ENCODE measurements at places on chromosomes 4 and X.
A peak's percentile ranks its signal among the peaks of the same experiment; 100 is the strongest.

DNA sequence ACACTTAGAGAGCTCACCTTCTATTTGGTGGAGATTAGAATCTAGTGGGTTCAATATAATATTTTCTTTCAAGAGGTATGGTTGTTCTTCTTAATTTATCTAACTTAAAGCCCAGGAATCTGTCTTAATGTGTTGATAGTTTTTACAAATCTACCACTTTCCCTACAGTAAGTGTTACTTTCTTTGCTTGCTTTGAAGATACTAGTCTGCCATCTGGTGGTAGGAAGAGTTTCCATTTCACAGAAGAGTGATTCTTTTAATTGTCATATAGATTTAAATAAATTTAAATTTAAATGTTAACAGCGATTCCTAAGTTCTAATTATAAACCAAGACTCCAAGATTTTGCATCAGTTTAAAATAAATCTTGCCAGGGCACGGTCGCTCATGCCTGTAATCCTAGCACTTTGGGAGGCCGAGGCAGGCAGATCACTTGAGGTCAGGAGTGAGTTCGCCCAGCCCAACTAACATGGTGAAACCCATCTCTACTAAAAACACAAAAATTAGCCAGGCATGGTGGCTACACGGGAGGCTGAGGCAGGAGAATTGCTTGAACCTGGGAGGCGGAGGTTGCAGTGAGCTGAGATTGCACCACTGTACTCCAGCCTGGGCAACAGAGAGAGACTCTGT lies 43.5 kb downstream of the NUDT9 start:
- DNase-seq: no peak

DNA sequence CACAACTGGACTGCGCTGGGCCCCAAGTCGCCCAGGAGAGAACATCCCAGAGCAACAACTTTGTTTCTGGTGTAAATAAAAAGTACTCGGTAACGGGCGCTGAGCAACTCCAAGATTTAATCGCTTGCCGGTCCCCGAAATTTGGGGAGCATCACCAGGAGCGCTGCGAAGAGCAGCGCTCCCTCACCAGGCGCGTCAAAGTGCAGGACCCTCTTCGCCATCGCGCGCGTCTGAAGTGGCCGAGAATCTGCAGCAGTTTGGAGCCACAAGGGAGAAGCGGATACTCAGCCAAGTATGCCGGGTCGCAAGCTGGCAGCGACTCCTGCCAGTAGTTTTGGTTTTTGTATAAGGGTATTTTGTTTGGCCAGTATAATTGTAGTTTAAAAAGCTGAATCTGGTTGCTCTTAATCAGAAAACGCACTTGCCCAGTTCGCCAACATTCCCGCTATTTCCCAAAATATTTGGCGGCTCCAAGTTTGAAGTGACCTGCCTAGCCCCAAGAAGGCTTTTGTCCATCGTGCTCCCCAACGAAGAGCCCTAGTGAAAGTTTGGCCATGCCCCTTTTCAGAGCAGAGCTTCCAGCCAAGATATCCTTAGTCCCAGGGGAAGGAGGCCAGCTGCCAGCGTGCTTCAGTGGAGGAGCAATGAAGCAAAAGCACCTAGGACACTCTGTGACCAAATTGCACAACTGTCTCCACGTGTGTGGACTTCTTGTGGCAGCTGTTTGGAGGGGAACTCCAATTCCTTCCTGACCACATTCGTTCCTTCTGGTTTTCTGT lies 557 bp upstream of the KDR start:
- DNase-seq: no peak

GRCh38 chrX:19789782-19790181 lies 97.6 kb downstream of the SH3KBP1 start:
- no peak for DNase-seq

DNA sequence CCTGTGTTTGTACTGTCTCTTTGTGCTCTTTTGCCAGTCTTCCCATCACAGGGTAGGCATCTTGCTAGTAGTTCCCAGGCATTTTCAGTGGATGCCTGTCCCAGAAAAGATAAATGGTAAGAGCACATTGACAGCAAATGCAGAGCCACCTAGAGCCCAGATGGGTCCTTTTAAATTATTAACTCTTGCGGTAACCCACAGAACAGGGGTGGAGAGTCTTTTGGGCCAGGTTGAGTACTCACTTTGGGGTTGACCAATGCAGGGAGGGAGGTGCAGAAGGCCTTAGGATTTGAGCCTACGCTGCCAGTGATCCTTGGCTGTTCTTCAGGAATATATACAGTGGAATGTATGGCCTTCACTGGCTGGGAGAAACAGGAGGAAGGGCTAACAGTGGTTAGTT lies 173.8 kb downstream of the MSN start:
- no peak for DNase-seq

GRCh38 chrX:30488092-30488491 lies 89.5 kb downstream of the TASL start:
- no peak for DNase-seq

DNA sequence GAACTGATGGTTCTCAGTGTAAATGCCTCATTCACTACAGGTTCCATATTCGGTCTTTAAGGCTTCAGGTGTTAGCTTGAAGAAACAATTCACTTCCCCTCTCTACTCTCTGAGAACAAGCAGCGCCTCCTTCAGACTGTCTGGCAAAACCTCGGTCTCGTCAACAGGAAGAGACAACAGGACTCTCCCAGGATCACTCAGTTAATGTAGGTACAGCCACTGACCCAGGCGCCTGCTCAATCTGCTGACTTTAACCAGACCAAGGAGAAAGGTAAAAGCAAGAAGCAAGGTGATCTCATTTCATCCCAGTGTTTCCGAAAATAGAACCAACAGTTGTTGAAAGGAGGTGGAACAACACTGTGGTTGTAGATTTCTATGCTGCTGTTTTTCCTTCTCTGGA lies 102.2 kb downstream of the SLC2A9 start:
- DNase-seq: no peak

DNA sequence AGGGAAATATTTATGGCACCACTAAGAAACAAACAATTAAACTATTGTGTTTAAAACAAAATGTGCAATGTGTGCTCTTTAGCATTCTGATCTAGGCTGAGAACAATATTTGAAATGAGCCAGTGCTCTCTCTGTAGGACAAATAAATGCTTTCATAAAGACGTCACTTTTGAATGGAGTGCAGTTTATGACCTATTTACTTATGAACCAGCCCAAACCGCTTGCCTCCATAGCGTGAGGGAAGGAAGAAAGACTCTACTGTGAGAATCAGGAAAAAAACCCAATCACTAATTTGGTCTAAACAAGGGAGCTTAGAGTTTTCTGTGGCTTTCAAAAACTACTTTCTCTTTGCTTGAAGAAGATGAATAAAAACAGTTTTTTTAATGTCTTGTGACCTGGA lies 39.4 kb downstream of the SAT1 start:
- no peak for DNase-seq

GRCh38 chr4:131632877-131633276 lies 1516.2 kb upstream of the PCDH10 start:
- DNase-seq: no peak

- DNase-seq: no peak
Measured at GRCh38 chr4:146051728-146052391, 113.2 kb upstream of the ZNF827 start.

DNA sequence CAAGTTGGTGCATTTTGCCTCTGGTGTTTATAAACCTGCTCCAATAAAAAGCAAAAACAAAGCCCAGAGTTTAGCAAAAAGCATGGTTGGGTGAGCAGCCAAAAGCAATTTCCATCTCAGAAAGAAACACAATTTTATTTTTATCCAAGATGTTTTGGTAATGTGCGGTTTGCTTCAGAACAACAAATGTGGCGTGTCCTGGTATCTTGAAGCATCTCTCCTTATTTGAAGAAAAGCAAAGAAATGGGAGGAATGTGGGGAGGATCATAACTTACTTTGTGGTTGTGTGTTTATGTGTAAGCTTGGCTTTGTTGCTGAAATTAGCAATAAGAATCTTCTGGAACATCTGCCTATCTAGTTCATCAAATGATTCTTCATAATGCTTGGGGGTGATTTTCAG lies 88.3 kb upstream of the DDX3X start:
- DNase-seq: no peak

DNA sequence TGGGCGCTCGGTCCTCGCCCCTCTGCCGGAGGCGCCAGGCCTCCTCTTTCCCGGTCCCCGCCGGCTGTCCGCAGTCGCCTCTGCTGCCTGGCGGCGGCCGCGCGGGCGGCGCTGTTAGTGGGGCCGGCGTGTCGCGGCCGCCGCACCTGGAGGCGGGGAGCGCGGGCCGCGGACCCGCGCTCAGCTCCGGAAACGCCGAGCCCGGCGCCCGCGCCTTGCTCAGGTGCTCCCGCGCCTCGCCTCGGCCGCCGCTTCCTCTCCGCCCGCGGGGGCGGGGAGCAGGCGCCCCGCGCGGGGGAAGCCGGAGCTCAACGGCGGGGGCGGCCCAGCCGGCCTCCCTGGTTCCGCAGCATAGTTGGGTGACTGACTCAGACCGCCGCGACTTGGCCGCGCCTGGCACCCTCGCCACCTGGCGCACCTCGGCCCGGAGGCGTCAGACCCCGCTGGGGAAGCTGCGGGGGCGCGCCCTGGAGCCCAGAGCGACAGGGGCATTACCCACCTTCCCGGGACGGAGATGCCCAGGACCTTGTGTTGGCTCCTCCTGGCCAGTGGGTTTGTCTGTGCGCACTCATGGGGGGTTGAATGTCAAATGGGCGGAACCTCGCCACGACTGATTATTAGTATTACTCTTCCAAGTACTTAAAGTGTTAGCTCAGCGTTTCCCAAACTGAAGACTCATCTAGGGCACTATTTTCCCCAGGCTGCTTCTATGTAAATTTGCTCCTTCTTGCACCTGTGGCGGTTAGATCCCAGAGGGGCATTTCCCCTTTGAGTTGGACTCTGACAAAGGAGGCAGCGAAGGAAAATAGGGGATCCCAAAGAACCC lies at the start of gene ARAP2:
TSS of gene ARAP2 (minus strand) at position 258 of the 826 bp plus-strand sequence. CDS start 15,028 bp downstream, outside the sequence.
- DNase-seq: peak; percentile 58

GRCh38 chr4:53647547-53647946 lies 56.3 kb upstream of the LNX1 start:
- DNase-seq: no peak

DNA sequence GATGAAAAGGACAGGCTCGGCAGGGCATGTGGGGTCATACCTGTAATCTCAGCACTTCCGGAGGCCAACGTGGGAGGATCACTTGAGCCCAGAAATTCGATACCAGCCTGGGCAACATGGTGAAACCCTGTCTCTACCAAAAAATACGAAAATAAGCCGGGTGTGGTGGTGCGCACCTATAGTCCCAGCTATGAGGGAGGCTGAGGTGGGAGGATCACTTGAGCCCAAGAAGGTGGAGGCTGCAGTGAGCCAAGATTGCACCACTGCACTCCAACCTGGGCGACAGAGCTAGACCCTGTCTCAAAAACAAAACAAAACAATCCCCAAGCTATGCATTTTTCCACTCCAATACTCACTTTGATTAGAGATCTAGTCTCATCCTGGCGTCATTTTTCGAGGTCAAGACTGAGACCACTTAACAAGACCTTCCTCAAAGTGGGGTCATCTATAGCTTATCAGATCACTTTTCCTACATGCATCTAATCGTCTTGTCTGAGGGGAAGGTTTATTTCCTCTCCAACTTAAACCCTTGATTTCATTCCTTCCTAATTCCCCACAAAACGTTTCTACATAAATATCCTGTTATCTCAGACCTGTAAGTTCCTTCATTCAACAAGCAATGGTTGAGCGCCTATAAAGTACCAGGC lies 1.3 kb downstream of the NKAP start:
- no peak for DNase-seq

GRCh38 chr4:170025523-170026252 lies 507 bp downstream of the MFAP3L start:
- no peak for DNase-seq

- no peak for DNase-seq
Measured at GRCh38 chrX:124023838-124024238, 62.3 kb downstream of the STAG2 start.

DNA sequence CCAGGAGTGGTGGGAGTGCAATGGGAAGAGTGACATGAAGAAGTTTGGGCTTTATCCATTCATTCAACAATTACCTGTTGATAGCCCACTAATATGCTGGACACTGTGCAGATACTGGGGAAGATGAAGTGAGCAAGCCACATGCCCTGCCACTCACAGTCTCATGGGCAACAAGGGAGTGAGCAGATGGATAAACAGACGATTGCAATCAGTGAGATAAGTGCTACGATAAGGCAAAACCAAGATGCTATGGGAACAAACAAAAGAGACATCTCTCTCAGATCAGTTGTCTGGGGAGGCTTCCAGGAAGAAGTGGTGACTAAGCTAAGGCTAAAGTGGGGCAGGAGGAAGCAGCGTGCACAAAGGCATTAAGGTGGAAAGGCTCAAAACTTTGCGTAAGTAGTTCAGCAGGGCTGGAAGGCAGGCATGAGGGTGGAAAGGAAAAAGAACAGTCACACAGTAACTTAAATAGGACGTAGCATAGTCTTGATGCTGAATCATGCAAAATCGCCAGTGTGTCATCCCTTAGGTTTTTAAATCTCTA lies 31.7 kb downstream of the GAB3 start:
- no peak for DNase-seq

GRCh38 chr4:172750910-172751309 lies 417.7 kb upstream of the GALNT7 start:
- no peak for DNase-seq

DNA sequence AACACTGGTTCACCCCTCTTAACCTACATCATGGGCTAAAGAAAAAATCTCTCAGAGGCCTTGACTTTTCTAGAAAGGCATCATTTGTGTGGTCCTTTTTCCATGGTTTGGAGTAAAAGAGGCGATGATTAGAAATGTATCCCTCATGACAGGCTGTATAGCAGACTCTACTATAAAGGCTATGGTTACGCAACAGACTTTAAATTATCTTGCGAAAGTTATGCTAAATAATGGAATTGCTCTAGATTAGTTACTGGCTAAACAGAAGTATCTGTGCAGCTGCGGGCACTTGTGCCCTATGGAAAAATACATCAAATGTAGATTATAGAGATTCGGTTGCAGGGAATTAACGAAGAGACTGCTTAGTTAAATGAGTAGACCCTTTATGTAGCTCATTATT lies 101.6 kb downstream of the TMEM47 start:
- DNase-seq: no peak

DNA sequence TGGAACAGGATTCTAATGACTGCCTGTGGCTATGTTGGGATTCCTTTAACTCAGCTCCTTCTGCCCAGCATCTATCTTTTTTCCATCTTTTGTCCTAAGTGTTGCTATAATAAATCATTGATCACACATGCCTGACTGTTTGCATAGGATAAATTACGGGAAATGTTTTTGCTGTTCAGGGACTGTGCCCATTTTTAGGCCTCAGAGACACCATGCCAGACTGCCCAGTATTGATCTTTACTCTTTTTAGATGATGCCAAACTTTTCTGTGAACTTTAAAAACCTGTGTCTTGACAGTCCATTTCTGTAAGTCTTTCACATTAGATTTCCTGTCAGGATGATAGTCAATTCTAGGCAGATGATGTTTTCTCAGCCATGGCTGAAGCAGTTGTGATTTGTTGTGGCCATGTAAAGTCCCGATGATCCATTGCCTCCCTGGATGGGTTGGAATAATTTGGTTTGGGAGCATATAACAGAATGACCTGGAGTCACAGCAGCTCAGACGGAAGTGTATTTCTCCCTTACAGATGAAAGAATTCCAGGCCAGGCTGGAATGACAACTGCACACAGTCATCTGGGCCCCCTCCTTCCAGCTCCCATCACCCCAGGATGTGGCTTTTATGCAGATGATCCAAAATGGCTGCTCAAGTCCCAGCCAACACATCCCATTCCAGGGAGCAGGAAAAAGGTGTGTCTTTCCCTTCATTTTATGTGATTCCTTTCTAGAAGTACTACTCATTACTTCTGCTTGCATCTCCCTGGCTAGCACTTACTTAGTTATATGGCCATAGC lies 3.4 kb downstream of the HTT-AS start:
- no peak for DNase-seq
